Pancreas (tissue), 10 donors: ENCODE measurements at places on chromosomes 7 and 10.
A peak's percentile ranks its signal among the peaks of the same experiment; 100 is the strongest.

- no peaks in the 10 kb centered on the region for H3K36me3 ChIP-seq
- peaks cover 9% of the 10 kb centered on the region for H3K4me1 ChIP-seq
- no peak for DNase-seq
- no peak overlapping the region for H3K4me3 ChIP-seq
- H3K27ac ChIP-seq = no peak overlapping the region
- H3K27me3 ChIP-seq = no peaks in the 10 kb centered on the region
These were observed 94.1 kb upstream of the FAM133B start for GRCh38 chr7:92684274-92684673.

DNA sequence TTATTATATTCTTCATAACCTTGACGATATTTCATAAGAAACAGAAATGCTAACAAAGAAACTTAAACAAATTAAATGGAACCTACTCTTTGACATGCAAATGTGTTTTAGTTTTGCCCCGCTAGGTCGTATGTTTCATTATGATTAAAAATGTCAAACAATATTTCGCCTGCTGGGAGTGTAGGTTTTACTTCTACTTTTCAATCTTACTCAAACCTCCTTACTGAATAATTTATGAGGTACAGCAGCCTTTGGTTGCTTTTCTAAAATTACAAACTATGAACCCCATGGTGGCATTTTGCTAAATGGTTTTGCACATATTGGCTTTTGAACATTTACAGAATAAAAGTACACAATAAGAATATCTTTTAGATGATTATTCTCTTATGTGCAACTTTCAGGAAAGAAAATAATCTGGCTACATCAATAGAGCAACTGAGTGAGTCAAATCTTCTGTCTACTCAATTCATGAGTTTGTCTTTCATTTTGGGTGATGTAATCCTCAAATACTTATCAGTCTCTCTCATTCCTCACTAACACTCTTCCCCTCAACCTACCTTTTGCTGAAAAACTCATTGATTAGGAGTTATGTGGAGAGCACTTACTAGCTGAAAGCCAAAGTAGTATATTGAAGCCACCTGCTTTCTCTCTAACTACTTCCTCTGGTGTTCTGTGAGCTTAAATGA lies 1226.4 kb downstream of the XPNPEP1 start:
- no peaks in the 10 kb centered on the region for H3K27me3 ChIP-seq
- no peak overlapping the region for H3K4me3 ChIP-seq
- no peaks in the 10 kb centered on the region for H3K36me3 ChIP-seq
- no peak for DNase-seq
- no peak overlapping the region for H3K27ac ChIP-seq

DNA sequence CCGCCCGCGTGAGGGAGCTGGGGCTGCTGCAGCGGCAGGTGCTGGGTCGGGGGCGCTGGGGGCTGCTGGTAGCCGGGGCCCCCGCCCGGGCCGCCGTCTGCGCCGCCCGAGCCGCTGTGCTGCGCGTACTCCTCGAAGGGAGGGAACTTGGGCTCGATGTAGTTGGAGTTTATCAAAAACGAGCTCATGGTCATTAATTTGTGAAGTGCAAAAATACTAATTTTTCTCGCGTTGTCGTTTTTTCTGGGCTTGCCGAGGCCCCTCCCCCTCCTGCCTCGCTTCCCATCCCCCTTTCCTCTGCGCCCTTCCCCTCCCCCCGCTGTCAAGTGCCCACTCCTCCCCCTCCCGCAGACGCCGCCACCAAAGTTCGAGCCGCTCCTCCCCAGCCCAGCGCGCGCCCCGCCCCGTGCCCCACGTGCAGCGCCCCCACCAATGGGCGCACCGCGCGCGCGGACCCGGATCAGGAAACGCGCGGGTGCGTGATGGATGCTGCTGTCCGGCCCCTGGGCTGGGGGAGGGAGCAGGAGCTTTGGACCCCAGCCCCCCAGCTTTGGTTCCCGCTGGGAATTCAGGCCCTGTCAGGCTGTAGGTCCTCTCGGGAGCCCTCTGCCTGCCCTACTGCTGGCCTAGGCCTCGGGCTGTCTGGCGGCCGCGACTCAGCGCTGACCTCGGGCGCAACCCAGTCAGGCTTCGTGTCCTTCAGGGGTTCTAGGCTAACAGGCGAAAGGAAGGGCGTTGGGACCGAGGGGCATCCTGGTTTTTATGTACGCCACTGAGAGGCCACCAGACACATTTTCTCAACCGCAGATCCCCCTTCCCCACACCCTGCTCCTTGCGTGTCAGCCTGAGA lies at the start of gene HOXA4:
HOXA4 (minus strand) TSS at position 218 of the 850 bp plus-strand sequence; CDS start at position 194, 24 bp downstream.
- H3K27ac ChIP-seq = peak within 1 kb of the TSS; percentile 50
- H3K4me1 ChIP-seq = no peaks in the 10 kb centered on the region
- peak within 1 kb of the TSS; percentile 24 for H3K4me3 ChIP-seq
- no peaks in the 10 kb centered on the region for H3K36me3 ChIP-seq
- H3K27me3 ChIP-seq = peaks cover 11% of the 10 kb centered on the region
- peak; percentile 68 for DNase-seq

- H3K27me3 ChIP-seq = no peaks in the 10 kb centered on the region
- no peak overlapping the region for H3K27ac ChIP-seq
- no peak overlapping the region for H3K4me3 ChIP-seq
- no peaks in the 10 kb centered on the region for H3K36me3 ChIP-seq
These were observed 185.8 kb downstream of the GRM8 start for GRCh38 chr7:127066974-127067373.

DNA sequence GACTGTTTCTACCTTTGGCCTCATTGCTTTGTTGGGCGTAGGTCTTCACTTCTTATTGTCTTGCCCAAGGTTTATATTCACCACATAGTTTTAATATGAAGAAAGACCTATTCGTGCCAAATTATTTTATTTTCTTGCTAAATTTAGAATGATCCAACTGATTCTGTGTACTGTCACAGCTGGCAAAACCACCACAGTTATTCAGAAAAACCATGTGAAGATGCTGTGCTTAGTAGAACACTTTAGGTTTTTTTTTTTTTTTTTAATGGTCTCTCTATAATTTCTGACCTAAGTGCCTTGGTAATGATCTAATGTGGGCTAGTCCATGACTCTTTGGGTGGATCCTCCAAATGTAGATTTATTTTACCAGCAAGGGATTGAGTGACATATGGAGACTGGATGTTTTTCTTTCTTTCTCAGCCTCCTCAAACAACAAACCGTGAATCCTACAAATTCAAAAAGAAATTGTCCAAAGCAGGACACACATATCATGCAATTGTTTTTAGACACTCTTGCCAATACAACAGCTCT lies 243.8 kb downstream of the DYNC1I1 start:
- no peak overlapping the region for H3K27ac ChIP-seq
- DNase-seq = no peak
- peaks cover 11% of the 10 kb centered on the region for H3K4me1 ChIP-seq
- H3K27me3 ChIP-seq = no peaks in the 10 kb centered on the region
- no peak overlapping the region for H3K4me3 ChIP-seq
- H3K36me3 ChIP-seq = no peaks in the 10 kb centered on the region

- no peaks in the 10 kb centered on the region for H3K36me3 ChIP-seq
- H3K27me3 ChIP-seq = no peaks in the 10 kb centered on the region
- H3K4me3 ChIP-seq = no peak overlapping the region
- no peak overlapping the region for H3K27ac ChIP-seq
These were observed 160.5 kb downstream of the NRF1 start for GRCh38 chr7:129771928-129772479.

DNA sequence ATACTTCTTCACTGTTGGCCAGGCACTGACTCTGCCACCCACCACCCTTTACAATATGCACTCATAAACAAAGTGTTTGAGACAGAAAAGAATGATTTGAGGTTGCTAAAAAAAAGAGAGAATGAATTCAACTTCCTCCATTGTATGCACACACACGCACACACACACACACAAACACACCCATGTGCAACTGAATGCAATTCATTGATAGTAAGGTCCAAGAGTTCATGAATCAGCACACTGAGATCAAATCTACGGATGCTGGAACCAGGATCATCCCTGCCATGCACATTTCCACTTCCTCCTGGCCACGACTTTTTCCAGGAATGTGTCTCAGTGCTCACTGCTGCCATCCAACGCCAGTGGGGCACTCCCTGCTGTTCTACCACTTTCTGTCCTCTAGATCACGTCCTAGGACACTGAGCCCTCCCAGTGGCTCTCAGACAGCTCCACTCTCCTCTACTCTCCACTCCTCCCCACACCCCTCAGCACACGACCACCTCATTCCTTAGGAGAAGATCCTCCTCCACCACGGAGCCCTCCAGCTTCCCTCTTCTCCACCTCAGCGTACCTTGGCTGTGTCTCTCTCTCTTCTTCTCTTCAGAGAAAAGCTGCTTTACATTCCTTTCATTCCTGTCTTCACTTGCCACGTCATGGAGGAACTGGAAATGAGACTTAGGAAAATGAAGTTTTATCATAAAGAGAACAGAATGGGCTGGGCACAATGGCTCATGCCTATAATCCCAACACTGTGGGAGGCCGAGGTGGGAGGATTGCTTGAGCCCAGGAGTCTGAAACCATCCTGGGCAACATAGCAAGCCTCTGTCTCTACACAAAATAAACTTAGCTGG lies 12.0 kb upstream of the TMEM213 start:
- no peak for DNase-seq
- H3K4me3 ChIP-seq = no peak overlapping the region
- H3K27me3 ChIP-seq = no peaks in the 10 kb centered on the region
- no peak overlapping the region for H3K27ac ChIP-seq
- no peaks in the 10 kb centered on the region for H3K4me1 ChIP-seq

- H3K27ac ChIP-seq = no peak overlapping the region
- no peak overlapping the region for H3K4me3 ChIP-seq
- DNase-seq = no peak
- no peaks in the 10 kb centered on the region for H3K27me3 ChIP-seq
These were observed 131.5 kb downstream of the CCDC7 start for GRCh38 chr10:32577448-32577847.

GRCh38 chr7:107207459-107207858 lies 38.7 kb downstream of the HBP1 start:
- no peaks in the 10 kb centered on the region for H3K4me1 ChIP-seq
- H3K27me3 ChIP-seq = no peaks in the 10 kb centered on the region
- no peak overlapping the region for H3K4me3 ChIP-seq
- no peak overlapping the region for H3K27ac ChIP-seq
- no peak for DNase-seq

GRCh38 chr10:133388973-133389818 lies 4.8 kb upstream of the MTG1 start:
- H3K4me3 ChIP-seq = no peak overlapping the region
- H3K36me3 ChIP-seq = no peaks in the 10 kb centered on the region
- H3K4me1 ChIP-seq = no peaks in the 10 kb centered on the region

DNA sequence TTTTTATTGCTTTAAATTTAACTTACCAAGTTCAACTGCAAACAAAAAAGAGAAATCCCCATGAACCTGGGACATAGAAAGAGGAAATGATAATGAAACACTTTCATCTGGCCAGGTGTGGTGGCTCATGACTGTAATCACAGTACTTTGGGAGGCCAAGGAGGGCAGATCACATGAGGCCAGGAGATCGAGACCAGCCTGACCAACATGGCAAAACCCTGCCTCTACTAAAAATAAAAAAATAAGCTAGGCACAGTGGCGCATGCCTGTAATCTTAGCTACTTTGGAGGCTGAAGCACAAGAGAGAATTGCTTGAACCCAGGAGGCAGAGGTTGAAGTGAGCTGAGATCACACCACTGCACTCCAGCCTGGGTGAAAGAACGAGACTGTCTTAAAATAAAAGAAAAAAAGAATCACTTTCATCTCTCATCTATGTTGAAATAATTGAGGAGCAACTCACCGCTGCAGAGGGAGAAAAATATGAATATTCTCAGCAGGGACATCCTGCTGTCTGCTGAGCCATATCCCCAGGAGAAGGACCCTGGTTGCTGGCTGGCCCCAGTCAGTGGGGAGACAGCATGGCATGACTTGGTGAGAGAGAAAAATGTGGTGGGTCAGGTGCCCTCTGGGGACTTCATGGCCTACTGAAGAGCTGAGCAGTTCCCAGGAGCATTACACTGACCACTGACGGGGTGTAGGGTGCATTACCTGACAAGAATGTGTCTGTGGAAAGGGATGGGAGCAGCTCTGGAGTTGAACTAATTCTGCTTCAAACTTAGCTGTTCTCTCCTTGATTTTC lies 22.8 kb upstream of the TARP start:
- DNase-seq = no peak
- no peak overlapping the region for H3K4me3 ChIP-seq
- no peaks in the 10 kb centered on the region for H3K4me1 ChIP-seq
- H3K27me3 ChIP-seq = no peaks in the 10 kb centered on the region
- H3K27ac ChIP-seq = no peak overlapping the region
- H3K36me3 ChIP-seq = no peaks in the 10 kb centered on the region

GRCh38 chr7:46835556-46835955 lies 746.4 kb downstream of the TNS3 start:
- no peak overlapping the region for H3K4me3 ChIP-seq
- no peaks in the 10 kb centered on the region for H3K27me3 ChIP-seq
- DNase-seq = no peak
- H3K27ac ChIP-seq = no peak overlapping the region
- no peaks in the 10 kb centered on the region for H3K36me3 ChIP-seq

DNA sequence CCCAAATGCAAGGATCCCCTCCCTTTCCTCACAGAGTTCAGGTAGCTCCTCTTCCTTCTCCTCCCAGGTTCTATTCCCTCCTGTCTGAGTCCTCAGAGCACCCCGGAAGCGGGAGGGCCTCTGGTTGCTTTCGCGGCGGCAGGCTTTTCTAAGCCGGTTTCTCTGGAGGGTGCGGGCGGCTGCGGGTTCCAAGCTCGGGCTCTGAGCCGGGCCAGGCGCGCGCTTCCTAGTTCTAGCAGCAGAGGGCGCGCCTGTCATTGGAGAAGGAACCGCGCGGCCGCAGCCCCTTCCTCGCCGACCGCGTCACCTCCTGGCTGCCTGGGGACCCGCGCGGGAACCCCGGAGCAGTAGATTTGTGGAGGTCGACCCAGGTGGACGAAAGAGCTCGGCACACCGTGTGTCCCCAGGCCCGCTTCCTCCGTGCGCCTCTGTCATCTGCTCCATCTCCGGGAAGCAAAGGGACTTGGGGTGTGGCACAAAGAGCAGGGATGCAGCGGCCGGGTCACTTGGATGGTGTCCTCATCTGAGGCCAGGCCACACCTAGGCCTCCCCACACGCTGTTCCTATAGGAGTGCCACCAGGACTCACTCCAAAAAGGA lies 389.0 kb upstream of the PODXL start:
- H3K27me3 ChIP-seq = no peaks in the 10 kb centered on the region
- no peak overlapping the region for H3K27ac ChIP-seq
- DNase-seq = peak; percentile 51
- no peak overlapping the region for H3K4me3 ChIP-seq

DNA sequence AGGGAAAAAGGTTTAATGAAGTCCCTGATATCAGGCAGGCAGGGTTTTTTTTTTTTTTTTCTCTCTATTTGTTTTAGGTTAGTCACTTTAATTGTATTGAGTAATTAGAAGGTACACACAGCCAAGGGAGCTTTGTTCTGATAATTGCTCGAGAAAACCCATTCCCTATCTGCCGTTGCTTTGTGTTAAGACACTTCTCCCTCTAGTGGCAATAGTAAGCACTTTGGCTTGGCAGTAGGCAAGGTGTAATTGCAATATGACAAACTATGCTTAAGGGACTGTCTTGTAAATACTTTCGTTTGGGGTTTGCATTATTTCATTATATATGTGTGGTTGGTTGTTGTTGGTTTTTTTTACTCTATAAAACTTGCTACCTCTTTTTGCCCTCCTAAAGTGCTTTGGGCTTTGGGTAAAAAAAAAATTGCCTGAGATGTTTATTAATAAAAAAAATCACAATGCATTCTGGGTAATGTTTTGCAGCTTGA lies 113.4 kb downstream of the BTRC start:
- no peak for DNase-seq
- H3K4me3 ChIP-seq = no peak overlapping the region
- H3K36me3 ChIP-seq = no peaks in the 10 kb centered on the region
- no peak overlapping the region for H3K27ac ChIP-seq
